HEK293T (cell line): ENCODE measurements at places on chromosomes 3 and 15.
A peak's percentile ranks its signal among the peaks of the same experiment; 100 is the strongest.

GRCh38 chr15:49152552-49153312 lies 2.7 kb downstream of the COPS2 start:
- no peak for DNase-seq

GRCh38 chr15:59283717-59284391 lies 77.2 kb downstream of the LDHAL6B start:
- no peak for DNase-seq

- no peak for DNase-seq
These were observed 264.3 kb upstream of the ARHGEF26 start for GRCh38 chr3:153856932-153857331.

GRCh38 chr3:56113231-56113630 lies 355.0 kb downstream of the ERC2 start:
- no peak for DNase-seq

GRCh38 chr3:82208002-82208710 lies 446.7 kb upstream of the GBE1 start:
- DNase-seq: no peak

GRCh38 chr15:24856397-24857390 lies 98.1 kb upstream of the SNRPN start:
- DNase-seq: no peak

GRCh38 chr3:183698756-183699155 lies 1.2 kb downstream of the YEATS2 start:
- DNase-seq: no peak

- DNase-seq: no peak
These were observed 732.4 kb upstream of the DPPA4 start for GRCh38 chr3:110069761-110070160.

DNA sequence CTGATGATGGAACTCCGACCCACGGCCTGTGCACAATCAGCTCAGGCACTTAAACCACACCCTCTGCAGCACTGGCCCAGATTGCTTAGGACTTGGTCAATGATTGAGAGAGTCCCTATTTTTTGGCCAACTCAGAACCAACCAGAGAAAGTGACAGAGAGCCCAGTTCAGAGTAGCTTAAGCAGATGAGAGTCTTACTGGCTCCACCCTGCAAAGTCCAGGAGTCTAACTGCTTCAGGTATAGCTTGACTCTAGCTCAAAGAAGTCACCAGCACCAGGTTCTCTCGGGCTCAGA lies 20.1 kb downstream of the SLC6A20 start:
- no peak for DNase-seq

DNA sequence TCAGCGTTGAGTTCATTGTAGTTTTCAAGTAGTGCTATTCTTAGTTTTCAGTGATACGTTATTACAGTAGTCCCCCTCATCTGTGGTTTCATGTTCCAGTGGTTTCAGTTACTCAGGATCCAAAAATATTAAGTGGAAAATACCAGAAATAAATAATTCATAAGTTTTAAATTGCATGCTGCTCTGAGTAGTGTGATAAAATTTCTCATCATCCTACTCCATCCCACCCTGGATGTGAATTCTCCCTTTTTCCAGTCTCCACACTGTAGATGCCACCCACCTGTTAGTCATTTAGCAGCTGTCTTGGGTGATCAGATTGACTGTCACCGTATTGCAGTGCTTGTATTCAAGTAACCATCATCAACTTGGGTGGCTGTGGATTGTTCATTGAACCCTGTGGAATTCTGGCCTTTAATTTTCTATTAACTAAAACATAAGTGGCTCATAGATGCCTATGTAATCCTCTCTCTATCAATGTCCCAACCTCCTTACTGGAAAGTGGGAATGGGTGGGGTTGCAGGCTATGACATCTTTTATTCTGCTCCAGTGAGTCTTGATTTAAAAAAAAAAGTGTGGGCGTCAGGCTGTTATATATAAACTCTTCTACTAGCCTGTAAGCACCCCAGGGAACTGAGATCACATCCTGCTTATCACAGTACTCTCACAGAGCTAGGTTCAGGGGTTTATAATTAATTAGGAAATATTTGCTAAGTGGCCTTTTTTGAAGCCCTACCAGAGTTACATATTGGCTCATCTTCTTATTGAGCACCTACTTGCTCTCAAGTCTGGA lies 97.5 kb downstream of the CFAP20DC start:
- DNase-seq: no peak

GRCh38 chr15:66766282-66767230 lies 64.5 kb downstream of the SMAD6 start:
- no peak for DNase-seq

- no peak for DNase-seq
These were observed 105.8 kb upstream of the UNC13C start for GRCh38 chr15:53872410-53872809.

GRCh38 chr3:14319654-14320182 lies 82.7 kb upstream of the SLC6A6 start:
- DNase-seq: peak; percentile 74

GRCh38 chr3:54691289-54691771 lies 236.5 kb downstream of the LRTM1 start:
- no peak for DNase-seq

GRCh38 chr3:46947981-46948791 lies 28.4 kb downstream of the CCDC12 start:
- no peak for DNase-seq

DNA sequence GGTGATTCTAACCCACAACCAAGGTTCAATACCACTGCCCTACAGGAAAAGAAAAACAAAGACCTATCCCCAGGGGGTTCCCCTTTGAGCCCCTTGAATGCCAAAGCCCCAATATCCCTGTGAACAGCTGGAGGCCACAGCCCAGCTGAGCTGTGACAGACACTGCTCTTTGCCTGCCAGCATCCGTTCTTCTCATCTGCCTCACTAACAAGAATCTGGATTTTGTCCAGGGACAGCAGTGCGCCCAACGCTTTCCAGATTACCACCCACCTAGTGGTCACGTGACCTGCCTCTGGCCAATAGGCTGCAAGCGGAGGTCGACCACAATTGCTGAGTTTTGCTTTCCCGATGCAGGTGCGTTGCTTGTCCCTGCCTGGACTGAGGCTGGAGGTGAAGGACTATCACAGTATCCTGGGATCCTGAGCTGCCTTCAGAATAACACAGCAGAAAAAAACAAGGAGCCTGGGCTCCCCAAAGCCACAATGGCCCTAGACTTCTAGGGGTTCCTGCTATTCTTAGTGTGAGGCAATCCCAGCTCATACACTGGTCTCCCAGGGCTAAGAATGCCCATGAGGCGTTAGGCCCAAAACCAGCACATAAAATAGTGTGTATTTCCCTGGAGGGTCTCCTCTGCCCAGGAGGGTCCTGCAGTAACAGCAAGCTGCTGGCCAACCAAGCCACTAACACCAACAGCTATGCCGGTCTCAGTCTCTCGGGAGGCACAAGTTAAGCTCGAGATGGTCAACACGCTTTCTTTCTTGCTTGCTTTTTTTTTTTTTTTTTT lies 13.8 kb downstream of the BDH1 start:
- no peak for DNase-seq

- DNase-seq: no peak
These were observed 26.8 kb upstream of the THBS1 start for GRCh38 chr15:39553947-39554693.

GRCh38 chr15:65184305-65184867 lies 756 bp downstream of the CLPX start:
- peak; percentile 36 for DNase-seq

- DNase-seq: no peak
These were observed 132.8 kb downstream of the TUSC7 start for GRCh38 chr3:116842254-116842957.

- DNase-seq: no peak
These were observed 11.0 kb upstream of the RAB7A start for GRCh38 chr3:128714887-128715491.

DNA sequence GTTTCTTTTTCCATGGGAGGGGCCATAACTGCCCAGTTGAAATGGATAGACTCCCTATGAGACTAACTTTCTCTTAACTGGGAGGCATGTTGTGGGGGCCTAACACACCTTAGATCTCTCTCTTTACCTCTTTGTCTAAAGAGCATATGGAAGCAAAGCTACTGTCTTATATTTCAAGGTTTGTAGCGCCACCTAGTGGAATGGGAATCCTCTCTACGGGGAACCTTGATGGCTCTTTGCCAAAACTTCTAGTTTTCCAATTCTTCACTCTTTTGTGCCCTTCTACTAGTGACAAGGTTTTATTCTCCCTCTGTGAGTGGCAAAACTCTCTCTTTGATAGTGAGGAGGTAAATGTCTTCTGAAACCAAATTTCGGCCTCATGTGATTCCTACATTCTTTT lies 1030.4 kb upstream of the CADM2 start:
- DNase-seq: peak; percentile 6

GRCh38 chr3:14806641-14807263 lies 12.0 kb upstream of the FGD5 start:
- no peak for DNase-seq

DNA sequence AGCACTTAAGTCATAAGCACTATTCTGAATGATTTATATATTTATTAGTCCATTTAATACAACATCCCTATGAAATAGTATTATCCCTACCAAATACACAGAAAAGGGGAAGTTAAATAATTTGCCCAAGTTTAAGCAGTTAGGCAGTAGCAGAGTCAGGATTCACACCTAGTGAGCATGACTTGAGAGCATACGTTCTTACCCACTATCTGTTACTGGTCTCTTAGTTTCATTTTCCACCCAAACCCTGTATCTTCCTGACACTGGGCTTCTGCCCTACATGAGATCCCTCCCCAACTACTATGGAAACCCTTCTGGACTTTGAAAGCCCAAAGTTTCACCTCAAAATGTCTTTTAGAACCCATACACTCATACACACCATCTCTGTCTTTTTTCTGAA lies 4.4 kb upstream of the ATOSA start:
- no peak for DNase-seq

DNA sequence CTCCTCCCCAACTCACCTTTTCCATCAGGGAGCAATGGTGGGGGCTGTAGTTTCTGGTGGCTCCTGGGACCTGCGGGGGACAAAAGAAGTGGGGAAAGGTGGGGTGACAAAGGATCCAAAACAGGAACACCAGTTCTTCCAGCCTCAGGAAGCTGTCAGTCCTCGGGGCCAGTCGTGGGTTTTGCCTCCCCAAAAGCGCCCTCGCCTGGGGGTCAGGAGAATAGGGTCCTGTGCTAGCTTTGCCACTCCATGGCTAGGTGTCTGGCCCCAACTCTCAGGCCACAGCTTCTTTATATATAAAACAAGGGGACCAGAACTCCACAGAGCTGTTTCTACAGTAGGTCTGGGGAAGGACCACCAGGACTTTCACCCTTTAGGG lies 4.0 kb downstream of the CCDC9B start:
- DNase-seq: no peak

DNA sequence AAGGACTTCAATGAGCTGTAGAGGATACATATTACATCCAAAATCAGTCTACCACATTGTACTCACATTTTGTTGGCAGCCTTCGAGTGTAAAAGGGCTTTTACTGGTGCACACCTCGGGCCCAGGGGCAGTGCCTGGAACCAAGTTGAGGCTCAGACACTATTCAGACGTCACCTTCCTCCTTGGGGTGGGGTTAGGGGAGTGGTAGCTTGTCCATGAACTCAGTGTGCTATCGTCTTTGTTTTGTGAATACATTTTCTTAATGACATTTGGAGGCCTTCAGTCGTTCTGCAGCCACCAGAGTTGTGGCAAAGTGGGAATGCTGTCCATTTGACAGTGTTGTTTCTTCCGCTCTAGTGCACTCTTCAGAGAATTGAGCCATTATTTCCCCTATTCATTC lies 114.2 kb downstream of the PGPEP1L start:
- no peak for DNase-seq

GRCh38 chr3:105844704-105845103 lies 24.1 kb downstream of the CBLB start:
- DNase-seq: no peak

DNA sequence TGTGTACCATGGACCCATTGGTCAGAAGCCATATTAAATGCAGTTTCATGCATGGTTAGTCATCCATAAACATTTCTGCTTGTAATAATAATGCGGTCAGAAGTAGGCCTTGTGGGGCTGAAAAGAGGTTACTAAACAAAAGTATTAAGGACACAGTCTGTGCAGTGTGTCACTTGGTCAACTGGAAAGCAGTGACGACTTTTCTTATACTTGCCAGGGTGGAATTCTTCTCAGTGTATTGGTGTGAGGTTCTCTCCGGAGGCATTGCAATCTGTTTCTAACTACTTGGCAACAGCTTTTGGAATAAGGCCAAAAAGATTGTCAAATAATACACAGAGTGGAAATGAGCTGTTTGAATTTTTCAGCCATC lies 46.8 kb downstream of the CHL1 start:
- DNase-seq: no peak

- no peak for DNase-seq
These were observed 59.6 kb upstream of the CASR start for GRCh38 chr3:122123850-122124249.

- no peak for DNase-seq
These were observed 15.8 kb downstream of the EFCAB12 start for GRCh38 chr3:129412542-129413198.

DNA sequence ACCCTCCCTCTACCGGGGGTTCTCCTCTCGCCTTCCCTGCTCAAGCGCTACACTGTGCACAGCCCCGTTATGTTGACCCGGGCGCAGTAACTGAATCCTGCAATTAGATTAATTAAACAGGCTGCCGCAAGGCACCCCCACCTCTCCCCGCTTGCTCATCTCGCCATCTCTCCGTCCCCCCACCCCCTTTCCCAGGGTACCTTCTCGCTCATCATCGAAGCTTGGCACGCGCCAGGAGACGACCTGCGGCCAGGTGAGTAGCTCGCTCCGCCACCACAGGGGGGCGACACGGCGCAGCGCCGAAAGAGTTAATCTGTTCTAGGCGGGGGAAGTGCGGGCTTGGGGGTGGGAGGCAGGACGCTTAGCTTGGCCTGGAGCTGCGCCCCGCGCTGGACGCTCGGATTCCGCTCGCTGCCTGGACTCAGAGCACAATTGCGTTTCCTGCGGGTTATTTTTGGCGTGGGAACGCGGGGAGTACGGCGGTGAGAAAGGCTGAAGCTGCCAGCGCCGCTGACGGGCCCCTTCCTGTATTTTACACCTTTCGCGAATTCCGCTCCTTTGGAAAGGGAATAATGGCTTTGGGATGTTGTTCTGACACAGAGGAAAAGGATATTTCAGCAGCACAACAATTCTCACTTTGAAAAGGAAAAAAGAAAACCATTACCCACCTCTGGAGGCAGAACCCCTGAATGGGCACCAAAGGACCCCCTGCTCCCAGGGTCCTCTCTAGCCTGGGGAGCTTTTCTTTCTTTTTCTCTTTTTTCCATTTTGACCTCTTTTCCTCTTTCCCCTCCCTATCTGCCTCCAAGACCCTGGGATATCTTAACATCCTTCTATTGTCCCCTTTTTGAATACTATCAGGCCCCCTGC lies 1.5 kb downstream of the DLL4 start:
- peak; percentile 45 for DNase-seq

DNA sequence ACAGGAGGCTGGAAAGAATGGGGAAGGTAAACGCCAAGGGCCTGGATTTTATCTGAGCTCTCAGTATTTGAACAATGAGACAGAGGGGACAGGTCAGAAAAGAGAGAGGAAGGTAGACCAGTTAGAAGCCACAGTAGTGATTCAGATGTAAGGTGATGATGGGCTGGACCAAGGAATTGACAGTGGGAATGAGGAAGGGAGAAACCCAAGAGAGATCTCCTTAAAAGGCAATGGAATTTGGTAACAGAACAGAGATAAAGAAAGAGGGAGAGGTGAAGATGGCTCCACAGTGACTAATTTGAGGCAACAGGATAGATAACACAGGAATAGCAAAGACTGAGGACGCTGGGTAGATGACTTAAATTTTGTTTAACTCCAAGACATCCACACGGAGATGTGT lies 11.4 kb upstream of the HEG1 start:
- no peak for DNase-seq
